Esophagus squamous epithelium (tissue), 5 donors: ENCODE measurements at places on chromosomes 5 and 9.

GRCh38 chr5:112063856-112064255, 306.9 kb upstream of the NREP start:
- no peak for DNase-seq

DNA sequence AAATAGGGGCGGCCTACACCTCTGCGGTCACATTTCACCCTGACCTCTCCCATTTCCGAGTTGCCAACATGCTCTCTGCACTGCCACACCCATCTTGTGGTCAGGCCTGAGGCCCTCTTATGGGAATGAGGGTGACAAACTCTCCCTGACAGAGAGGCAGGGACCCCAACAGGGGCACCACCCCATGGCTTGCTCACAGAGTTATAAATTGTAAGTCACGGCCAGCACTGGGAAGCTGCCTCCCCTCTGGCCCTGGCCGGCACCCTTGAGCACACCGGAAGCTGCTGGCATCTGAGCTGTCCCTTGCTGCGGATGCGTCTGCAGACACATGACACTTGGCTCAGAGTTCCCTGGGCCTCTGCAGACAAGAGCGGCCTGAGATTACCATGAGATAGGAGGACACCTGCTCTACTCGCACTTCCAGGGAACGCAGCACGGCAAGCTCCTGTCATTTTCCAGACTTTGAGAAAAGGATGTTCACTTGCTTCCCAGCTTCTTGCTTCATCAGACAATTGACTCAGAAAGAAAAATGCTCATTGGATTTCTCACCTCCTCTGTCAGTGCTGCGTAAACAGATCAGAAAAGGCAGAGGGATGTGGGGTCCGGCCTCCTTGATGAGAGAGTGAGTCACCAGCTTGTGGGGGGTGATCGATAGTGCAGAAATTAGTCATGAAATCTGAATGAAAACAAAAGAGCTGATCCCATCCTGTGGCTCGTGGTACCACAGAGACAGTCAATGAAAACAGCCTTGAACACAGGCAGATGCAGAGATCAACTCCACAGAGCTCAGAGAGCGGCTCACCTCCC, 269.8 kb downstream of the SYK start:
- no peak for DNase-seq

DNA sequence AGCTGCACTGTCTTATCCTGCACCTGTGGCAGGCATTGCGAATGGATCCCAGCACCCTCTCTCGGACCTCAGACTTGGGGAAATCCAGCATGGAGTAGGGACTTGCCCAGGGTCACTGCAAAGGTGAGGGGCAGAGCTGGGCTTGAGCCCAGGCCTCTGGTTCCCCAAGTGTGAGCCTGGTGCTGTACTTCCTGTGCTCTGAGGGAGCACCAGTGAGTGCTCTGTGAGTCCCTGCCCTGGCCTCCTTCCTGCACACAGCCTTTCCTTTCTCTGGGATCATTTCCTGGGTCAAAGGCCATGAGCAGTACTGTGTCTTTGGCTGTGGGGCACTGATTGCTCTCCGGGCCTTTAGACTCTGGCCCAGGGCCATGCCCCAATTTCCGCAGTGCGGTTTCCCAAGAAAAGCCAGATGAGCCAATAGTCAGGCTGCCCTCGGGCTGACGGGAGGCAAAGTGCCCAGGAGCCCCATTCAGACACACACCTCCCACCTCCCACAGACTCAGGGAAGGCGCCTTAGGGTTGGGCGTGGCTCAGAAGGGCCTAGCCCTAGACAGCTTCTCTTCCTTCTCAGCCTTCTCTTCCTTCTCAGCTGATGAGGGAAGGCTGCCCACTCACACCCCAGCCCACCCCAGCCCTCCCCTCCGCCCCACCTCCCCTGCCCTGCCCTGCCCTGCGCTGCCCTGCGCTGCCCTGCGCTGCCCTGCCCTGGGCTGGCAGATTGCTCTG, 23.3 kb upstream of the TRIM14 start:
- no peak for DNase-seq

DNA sequence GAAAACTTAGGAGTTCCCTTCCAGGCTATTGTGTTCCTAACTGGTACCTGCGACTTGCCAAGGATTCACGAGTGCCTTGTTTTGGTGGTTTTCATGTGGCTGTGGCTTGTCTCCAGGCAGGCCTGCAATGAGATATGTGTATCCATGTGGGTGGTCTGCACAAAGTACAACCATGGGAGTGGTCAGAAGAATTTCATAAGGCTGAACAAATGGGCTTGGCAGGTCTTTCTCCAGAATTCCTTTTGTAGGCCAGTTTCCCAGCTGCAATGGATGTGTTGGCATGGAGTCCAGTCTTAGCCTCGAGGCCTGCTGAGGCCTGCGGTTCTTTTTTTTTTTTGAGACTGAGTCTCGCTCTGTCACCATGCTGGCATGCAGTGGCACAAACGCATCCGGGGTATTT, 28.8 kb upstream of the MELK start:
- DNase-seq, result no peak

- no peak for DNase-seq
These were observed 85.9 kb upstream of the MAP3K1 start for GRCh38 chr5:56729488-56729887.

DNA sequence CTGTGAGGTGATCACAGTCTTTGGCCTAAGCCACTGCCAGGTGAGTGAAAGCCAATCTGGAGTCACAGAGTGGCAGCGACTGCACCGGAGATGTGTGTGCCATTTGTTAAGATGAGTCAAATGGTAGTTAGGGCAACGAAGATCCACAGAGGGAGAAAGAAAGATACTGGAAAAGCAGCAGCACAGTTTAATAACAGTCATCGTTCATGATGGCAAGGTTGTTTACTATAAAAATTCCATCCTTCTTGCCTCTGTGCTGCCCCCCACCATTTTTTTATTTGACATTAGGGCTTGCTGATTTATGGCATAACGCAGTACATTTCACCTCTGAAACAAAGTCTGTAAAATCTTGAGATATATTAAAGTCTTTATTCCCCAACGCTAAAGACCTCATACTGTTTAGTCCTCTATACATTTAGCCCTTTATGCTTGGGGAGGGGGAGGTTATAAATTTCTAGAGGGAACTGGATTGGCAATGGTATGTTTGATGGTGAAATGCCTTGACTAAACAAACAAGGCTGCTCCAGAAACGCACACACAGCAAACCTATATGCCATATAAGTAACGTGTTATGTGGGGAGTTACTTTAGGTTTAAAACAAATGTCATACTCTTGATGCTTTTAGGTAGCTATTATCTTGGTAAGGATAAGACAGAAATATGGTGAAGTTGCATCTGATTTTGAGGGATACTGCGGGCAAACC, 55.8 kb upstream of the ABL1 start:
- no peak for DNase-seq

DNA sequence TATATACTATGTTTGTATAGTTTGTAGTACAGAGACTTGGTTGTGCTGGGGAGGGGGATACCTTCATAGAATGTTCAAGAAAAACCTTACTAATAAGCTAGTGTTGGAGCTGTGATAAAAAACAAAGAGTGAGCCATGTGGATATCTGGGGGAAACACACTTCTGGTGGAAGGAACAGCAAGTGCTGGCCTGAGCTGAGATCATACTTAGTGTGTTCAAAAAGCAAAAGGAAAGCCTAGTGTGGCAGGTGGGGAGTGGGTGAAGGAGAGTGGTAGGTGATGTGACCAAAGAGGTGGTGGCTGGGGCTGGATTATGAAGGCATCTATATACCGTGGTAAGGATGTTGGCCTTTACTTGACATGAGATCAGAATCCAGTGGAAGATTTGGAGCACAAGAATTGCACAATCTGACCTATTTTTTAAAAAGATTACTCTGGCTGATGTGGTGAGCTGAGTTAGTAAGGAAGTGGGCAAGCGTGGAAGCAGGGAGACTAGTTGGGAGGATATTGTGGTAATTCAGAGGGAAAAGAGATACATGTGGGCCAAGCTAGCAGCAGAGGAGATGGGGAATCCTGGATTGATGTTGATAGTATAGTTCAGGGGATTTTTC, 26.6 kb downstream of the PALM2AKAP2 start:
- DNase-seq, result no peak

- DNase-seq, result no peak
These were observed 98.6 kb downstream of the TMEM215 start for GRCh38 chr9:32881948-32882347.

GRCh38 chr5:82635561-82636288, 357.6 kb upstream of the RPS23 start:
- no peak for DNase-seq

- no peak for DNase-seq
These were observed 493 bp downstream of the P4HA2 start for GRCh38 chr5:132227235-132227484.

DNA sequence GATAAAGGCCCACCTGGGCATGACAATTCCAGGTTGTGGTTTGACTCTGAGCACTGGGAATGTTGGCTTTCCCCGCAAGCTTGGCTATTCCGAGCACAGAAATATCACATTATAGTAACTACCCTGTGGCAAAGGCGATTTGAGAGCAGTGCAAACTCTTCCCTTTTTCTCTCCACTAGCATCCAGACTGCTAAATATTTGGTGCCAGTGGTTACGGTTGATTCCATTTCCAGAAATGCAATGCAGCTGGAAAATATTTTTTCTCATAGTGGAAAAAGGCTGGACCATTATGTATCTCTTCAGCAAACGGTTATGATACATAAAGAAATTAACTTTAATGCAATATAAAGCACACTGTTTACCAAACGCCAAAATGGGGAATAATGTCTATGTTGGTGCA, 158.0 kb downstream of the ENC1 start:
- DNase-seq, result no peak

- no peak for DNase-seq
These were observed 223.4 kb upstream of the FAM174A start for GRCh38 chr5:100311806-100312205.

GRCh38 chr5:77824981-77825380, 48.8 kb upstream of the TBCA start:
- no peak for DNase-seq

GRCh38 chr5:150540615-150541396, 32.9 kb downstream of the NDST1 start:
- no peak for DNase-seq

GRCh38 chr5:59673438-59674058, 220.0 kb downstream of the PDE4D start:
- DNase-seq, result no peak

GRCh38 chr9:130368631-130369103, 76.1 kb upstream of the ASS1 start:
- no peak for DNase-seq

DNA sequence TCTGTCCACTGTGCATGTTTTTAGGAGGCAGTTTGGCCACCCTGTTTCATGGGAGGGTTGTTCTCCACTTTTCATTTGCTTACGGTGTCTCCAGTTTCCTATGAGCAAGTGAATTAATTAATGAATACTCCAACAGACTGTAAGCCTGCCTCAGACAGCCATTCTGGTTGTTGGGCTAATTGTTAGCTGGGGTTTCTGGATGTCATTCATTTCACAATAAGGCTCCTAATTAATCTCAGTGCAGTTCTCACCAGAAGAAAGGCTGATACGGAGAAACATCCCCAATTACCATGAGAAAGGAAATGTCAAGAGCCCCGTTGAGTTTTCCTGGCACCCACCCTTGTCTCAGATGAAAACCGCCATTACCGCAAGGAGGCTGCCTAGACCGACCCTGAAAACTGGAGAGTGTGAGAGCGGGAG, 75.8 kb downstream of the MAP1B start:
- no peak for DNase-seq

- DNase-seq, result no peak
These were observed 5.5 kb downstream of the TTC16 start for GRCh38 chr9:127721391-127721821.

- peak; percentile 14 for DNase-seq
These were observed 287.3 kb downstream of the EBF1 start for GRCh38 chr5:158812408-158812807.

GRCh38 chr5:163604013-163604412, 98.6 kb downstream of the MAT2B start:
- no peak for DNase-seq

DNA sequence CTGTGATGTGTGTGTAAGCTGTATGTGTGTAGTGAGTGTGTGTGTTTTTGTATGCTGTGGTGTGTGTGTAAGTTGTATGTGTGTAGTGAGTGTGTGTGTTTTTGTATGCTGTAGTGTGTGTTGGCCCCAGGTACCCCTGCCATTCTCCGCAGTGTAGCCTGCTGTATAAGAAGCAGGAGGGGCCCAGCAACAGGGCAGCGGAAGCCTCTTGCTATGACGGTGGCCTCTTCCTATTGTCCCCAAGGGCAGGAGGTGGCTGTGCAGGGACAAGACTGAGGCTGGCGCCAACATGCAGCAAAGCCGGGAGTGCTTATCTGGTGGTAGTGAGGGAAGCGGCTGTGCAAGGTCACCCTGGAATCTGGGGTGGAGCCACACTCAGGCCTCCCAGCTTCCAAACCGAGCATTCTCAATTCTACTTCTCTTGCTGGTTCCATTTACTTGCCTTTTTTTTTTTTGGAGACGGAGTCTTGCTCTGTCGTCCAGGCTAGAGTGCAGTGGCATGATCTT, 5.1 kb downstream of the SPAAR start:
- DNase-seq, result no peak

- no peak for DNase-seq
These were observed 699.9 kb upstream of the MEF2C start for GRCh38 chr5:89582768-89583339.

DNA sequence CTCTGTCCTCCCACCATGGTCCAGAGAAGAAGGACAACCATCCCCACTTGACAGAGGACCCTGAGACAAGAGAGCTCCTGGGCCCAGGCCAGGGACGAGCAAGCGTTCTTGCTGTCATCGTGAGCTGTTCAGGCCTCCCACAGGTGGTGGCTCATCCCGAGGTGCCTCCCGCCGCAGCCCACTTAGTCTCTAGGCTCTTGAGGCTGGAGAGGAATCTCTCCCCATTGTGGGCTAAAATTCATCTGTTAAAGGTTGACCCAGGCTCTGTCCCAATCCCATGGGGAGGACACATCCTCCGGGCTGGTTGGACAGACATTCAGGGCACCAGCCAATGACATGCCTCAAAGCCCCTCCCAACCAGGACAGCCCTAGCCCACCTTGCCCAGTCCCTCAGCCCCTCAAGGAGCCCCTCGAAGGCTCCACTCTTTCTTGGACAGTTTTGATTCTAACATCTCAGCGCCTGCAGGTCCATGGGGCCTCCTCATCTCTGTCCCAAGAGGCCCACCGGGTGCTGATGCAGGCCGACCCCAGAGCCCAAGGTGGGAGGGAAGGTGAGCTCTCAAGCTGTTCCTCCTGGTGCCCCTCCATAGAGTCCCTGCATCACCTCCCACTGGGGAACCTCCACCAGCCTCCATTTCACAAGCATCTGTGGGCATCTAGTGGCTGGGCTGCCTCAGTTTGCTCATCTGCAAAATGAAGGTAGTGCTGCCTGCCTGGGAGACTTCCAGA, 52.9 kb downstream of the BARX1 start:
- DNase-seq, result no peak

- no peak for DNase-seq
These were observed 118.0 kb upstream of the PHYKPL start for GRCh38 chr5:178350361-178351220.

DNA sequence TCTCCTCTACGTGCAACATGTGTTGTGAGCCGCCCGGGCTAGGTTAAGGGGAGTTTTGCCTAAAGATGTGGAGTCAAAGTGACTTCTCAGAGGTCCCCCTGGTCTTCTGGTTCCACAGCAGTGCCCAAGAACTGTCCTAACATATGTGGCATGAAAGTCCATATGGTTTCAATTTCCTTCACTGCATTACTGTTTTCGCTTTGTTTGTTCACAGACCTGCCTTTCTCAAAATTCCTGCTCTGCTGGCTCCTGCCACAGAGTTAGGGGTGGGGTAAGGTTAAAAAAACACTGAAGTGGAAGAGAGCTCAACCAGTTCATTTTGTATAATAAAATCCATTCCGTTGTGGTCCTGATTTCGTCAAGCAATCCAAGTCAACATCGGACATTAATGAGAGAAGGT, 289.4 kb downstream of the DMAC1 start:
- DNase-seq, result no peak
